B cell (primary cell): ENCODE measurements at places on chromosomes 6 and 20. TPM values are rescaled to one million over a fixed set of nuclear protein-coding genes. Genes with fewer than 3 reads are reported as not detected.

DNA sequence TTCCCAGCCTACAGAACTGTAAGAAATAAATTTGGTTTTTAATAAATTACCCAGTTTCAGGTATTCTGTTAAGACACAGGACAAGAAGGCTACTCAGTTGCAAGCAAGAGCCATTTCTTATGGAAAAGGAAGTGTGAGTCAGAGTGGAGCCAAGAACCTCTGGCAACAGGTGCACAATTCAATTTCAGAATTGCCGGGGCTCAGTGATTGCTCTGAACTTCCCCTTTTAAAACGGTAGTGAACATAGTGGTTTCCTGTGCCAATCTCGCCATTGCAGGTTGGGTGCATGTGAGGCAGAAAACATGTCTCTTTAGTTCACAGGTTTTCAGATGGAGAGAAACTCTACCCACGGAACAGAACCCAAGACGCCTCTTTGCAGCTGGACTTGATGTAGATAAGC is 16.4 kb downstream of the PIGT start:
- peak overlapping the region; percentile 55 for H3K27ac ChIP-seq
- H3K27me3 ChIP-seq, result no peaks in the 10 kb centered on the region

GRCh38 chr6:44642870-44643522 is 255.5 kb downstream of the CDC5L start:
- H3K4me3 ChIP-seq, result no peak overlapping the region
- no peak for DNase-seq
- no peak overlapping the region for H3K27ac ChIP-seq
- no peaks in the 10 kb centered on the region for H3K36me3 ChIP-seq
- H3K27me3 ChIP-seq, result no peaks in the 10 kb centered on the region
- H3K4me1 ChIP-seq, result no peaks in the 10 kb centered on the region

GRCh38 chr6:118980063-118980462 is 45.1 kb upstream of the MCM9 start:
- no peak for DNase-seq
- no peaks in the 10 kb centered on the region for H3K36me3 ChIP-seq
- H3K27ac ChIP-seq, result no peak overlapping the region
- no peaks in the 10 kb centered on the region for H3K4me1 ChIP-seq
- H3K4me3 ChIP-seq, result no peak overlapping the region
- H3K27me3 ChIP-seq, result no peaks in the 10 kb centered on the region

GRCh38 chr6:20200761-20201630 is 11.3 kb downstream of the MBOAT1 start:
- no peak for DNase-seq
- H3K4me1 ChIP-seq, result no peaks in the 10 kb centered on the region
- no peak overlapping the region for H3K4me3 ChIP-seq
- H3K36me3 ChIP-seq, result no peaks in the 10 kb centered on the region

DNA sequence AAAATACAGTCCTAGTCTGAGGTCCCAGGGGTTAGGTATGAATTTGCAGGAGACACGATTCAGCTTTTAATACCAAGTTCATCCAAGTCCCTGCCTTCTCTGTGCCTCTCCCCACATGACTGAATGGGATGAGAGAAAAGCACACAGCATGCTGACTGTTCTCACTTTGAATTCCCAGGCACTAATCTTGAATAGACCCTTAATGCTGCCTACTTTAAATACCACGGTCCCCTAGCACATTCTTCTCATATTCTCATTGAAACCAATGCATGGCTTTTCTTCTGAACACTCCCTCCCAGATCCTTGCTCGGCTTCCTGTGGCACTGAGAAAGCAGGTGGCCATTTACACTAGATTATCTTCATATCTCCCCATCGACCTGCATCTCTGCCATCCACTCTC is 30.1 kb upstream of the SCAF8 start:
- DNase-seq, result no peak
- no peaks in the 10 kb centered on the region for H3K36me3 ChIP-seq
- H3K4me1 ChIP-seq, result no peaks in the 10 kb centered on the region
- H3K4me3 ChIP-seq, result no peak overlapping the region

DNA sequence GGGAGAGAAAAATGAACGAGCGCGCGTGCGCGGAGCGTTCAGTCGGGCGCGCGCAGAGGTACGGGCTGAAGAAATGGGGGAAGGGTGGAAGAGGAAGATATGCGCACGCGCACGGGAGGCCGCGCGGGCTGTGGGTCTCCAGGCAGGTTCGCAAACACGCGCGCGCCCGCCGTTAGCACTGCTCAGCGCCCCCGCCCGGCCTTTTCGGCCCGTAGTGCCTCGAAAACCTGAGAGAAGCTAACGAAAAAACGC is 393 bp downstream of the BCLAF1 start:
- H3K27me3 ChIP-seq, result no peaks in the 10 kb centered on the region
- peak overlapping the region; percentile 99 for H3K27ac ChIP-seq
- DNase-seq, result peak; percentile 97
- peak overlapping the region; percentile 99 for H3K4me3 ChIP-seq
- H3K4me1 ChIP-seq, result peaks cover 55% of the 10 kb centered on the region

GRCh38 chr6:10417681-10418104 is 2.8 kb upstream of the TFAP2A start:
- H3K36me3 ChIP-seq, result no peaks in the 10 kb centered on the region
- peaks cover 2% of the 10 kb centered on the region for H3K27me3 ChIP-seq
- no peak overlapping the region for H3K27ac ChIP-seq
- H3K4me3 ChIP-seq, result no peak overlapping the region

DNA sequence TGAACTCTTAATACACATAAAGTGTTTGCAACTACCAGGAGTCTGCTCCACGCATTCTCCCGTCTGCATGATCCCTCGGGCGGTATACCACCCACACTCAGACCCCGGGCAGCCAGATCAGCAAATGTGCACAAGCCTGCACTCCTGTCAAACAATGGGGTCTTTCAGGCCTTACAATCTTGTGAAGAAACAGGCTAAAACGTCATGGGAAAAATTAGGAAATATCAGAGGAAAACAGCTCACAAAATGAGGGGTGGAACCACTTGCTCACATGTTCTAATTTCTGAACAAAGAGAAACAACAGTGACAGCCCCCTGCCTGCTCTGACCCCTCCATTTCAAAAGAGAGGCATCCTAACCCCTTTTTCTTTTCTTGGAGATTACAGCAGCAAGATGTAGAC is 69.4 kb downstream of the BACH2 start:
- no peaks in the 10 kb centered on the region for H3K36me3 ChIP-seq
- peaks cover 8% of the 10 kb centered on the region for H3K4me1 ChIP-seq
- H3K27ac ChIP-seq, result no peak overlapping the region
- H3K27me3 ChIP-seq, result no peaks in the 10 kb centered on the region
- no peak for DNase-seq

DNA sequence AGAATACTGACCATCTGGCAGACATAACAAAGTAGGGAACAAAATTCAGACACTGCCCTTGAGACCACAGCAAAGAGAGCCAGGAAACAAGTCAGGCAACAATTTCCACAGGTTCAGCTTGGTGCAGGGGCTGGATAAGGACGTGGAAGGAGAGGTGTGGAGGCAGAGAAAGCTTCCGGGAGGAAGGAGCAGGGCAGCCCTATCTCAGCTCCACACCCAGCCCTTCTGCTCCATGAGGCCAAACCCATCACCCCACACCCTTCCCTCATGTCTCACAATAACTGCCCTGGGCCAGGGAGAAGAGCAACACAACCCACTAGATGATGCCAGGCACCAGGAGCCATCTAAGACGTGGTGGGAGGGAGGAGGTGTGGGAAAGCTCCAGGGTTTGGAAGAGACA is 5.8 kb downstream of the SNHG17 start:
- DNase-seq, result no peak
- H3K27ac ChIP-seq, result no peak overlapping the region
- H3K27me3 ChIP-seq, result no peaks in the 10 kb centered on the region
- H3K4me3 ChIP-seq, result no peak overlapping the region
- H3K4me1 ChIP-seq, result peaks cover 6% of the 10 kb centered on the region

BPIFA1 gene
- total RNA-seq, result not detected in 2 replicates

CST7 gene
- 0.56 and 0.94 TPM in 2 replicates for total RNA-seq

BANF2 gene
- not detected in 2 replicates for total RNA-seq
